ENCODE measurements at places on chromosomes 2 and 18.

DNA sequence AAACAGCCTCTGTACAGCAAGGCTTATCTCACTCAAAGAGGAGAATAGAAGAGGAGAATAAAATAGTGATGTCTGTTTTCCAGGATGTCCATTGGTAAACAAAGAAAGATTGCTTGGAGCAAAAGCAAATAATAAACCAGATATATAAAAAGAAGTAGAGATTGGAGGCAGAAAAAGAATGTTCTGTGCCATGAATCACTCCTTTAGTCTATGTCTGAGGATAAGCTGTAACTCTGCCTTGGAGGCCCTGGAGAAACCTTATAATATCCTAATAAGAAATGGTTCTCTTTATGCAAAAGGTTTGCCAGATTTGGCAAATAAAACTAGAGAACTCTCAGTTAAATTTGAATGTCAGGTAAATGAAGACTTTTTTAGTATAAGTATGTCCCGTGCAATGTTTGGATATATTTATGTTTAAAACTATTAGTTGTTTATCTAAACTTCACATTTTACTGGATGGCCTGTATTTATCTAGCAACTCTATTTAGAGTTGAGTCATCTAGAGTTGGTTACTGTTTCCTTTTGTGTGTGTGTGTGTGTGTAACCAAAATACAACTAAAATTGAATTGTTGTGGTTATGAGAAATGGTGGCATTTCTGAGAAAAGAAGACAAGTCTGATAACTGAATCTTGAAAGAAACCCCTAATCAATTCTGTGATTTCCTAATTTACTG, 510.3 kb upstream of the SETBP1 start:
- no peak for DNase-seq

DNA sequence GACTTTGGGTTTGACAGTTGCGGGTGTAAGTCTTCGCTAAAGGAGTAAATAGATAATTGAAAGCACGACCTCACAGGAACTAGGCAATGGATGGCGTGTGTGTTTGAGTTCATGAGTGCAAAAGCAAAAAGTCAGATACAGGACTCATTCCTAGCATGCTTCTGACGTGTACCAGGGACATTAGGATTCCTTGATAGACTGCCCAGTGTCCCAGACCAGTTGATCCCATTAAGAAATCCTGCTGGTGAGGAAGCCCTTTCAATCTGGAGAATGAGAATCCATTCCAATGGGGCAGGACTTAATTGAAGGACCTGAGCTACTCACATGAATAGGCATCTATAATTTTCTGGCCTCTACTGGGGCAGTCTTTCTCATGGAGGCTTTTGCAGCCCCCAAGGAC, 235.4 kb downstream of the RAD51AP2 start:
- DNase-seq: no peak

DNA sequence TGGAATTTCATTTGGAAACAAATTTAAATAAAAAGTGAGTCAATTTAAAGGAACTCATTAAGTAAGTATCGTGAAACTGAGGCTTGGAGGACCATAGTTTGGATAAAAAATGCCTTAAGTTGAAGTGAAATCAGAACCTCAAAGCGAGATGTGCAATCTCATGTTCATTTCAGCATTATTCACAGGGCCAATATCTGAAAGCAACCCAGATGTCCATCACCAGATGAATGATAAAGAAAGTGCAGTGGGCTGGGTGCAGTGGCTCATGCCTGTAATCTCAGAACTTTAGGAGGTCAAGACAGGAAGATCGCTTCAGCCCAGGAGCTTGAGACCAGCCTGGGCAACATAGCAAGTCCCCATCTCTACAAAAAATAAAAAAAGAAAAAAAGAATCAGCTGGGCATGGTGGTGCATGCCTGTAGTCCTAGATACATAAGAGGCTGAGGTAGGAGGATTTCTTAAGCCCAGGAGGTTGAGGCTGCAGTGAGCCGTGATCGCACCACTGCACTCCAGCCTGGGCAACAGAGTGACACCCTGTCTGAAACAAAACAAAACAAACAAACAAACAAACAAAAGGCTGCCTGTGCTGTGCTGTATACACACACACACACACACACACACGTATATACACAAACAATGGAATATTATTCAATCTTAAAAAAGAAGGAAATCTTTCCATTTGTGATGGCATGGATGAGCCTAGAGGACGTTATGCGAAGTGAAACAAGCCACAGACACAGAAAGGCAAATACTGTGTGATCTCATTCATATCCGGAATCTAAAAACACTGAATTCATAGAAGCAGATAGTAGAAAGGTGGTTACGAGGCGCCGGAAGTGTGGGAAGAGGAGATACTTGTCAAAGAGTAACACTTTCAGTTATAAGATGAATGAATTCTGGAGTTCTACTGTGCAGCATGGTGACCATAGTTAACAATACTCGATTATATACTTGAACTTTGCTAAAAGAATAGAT, 14.5 kb downstream of the SH3RF3 start:
- no peak for DNase-seq

- DNase-seq: no peak
Observed at GRCh38 chr2:74985978-74986609, 27.7 kb downstream of the POLE4 start.

- DNase-seq: no peak
Observed at GRCh38 chr2:96437512-96437911, 67.6 kb downstream of the NEURL3 start.

DNA sequence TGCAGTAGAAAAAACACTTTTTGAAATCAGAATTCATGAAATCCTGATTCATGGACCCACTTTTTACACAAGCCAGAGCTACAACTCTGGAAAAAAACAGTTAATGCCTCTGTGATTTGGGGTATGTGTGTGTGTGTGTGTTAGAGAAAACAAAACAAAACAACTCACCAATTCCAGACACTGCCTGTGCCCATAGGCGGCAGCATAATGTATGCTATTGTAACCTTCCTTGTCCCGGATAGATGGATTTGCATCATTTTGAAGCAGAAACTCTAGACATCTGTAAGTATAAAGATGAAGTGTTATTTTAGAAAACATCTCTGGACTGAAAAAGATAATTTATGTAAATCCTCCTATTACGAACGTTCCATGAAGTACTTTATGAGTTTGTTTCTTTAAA, 152.0 kb upstream of the PGAP1 start:
- no peak for DNase-seq

GRCh38 chr2:9473308-9473984, 905 bp upstream of the IAH1 start:
- peak; percentile 19 for DNase-seq

- DNase-seq: no peak
Observed at GRCh38 chr18:62585274-62586150, 62.7 kb downstream of the ZCCHC2 start.

DNA sequence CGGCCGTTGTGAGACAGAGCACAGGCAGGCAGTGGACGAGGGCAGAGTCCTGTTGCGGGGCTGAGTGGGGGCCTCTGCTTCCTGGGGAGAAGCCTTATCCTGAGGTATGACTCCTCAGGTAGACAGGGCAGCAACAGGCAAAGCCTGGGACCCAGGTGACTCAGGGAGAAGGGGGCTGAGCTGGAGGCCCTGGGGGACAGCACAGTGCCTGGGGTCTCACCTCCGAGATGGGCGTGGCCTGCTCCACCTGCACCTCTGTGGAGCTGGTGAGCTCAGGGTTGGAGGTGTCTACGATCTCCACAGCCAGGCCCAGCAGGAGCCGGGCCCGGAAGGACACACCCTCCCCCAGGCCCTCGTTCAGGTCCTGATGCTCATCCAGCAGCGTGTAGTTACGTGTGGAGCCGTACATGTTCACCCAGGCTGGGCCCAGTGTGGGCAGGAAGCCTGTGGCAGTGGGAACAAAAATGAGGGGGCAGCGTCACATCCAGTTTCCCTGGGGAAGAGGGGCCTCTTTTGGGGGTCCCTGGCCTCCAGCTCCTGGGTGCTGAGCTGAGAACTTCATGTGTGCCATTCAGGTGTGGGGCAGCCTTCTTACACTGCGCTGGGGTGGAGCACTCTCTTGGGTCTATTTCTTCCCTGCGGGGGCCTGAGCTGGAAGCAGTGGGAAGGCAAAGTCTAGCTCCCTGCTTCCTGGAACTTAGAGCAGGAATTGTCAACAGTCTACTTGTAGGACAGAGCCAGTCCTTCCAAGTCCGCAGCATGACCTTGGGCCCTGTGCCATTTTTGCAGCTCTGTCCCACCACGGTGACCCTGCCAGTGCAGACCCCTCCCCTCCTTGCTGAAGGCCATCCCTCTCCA, 2.9 kb upstream of the OTOF start:
- DNase-seq: no peak

Data from activated B cell treated with CpG ODN at 0.5 μM for 24 hours (primary cell).